LHCN-M2 (cell line): ENCODE measurements at places on chromosomes 13 and 19. TPM values are rescaled to one million over a fixed set of nuclear protein-coding genes. Genes with fewer than 3 reads are reported as not detected.

LGALS7B gene
- not detected in 2 replicates for total RNA-seq

TRPC4 gene
- 0.26 and 1.1 TPM in 2 replicates for total RNA-seq

CACNA1A gene
- 0.26 and 0.86 TPM in 2 replicates for total RNA-seq

SELENOV gene
- total RNA-seq = not detected in 2 replicates

GSX1 gene
- not detected in 2 replicates for total RNA-seq

CARM1 gene
- 37.4 and 42.1 TPM in 2 replicates for total RNA-seq

- DNase-seq = no peak
Observed at GRCh38 chr13:37504251-37504650, 94.3 kb downstream of the POSTN start.

GRCh38 chr13:41028051-41028450 is 8.9 kb upstream of the ELF1 start:
- DNase-seq = peak; percentile 30

- no peak for DNase-seq
Observed at GRCh38 chr19:4138445-4138844, 14.5 kb upstream of the MAP2K2 start.

- peak; percentile 47 for DNase-seq
Observed at GRCh38 chr19:18967358-18968146, 26.5 kb upstream of the HOMER3 start.

DNA sequence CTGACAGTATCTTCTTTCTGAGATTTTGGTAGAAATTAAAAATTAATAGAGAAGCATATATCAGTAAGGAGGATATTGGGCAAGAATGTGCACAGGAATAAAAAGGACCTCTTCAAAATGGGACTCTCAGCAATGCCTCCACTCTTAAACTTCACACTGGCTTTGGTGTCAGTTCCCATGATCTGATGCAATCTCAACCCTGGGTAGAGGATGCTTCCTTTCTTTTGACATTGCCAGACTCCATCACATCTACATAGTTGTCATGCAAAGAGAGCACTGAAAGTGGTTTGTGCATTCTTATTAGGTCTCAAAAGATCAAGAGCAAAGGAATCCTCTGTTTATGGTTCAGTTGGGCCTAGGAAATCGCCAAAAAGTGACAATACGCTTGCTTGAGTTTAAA is 26.3 kb downstream of the STARD13 start:
- DNase-seq = no peak

- no peak for DNase-seq
Observed at GRCh38 chr19:43634068-43634467, 5.6 kb downstream of the CADM4 start.

DNA sequence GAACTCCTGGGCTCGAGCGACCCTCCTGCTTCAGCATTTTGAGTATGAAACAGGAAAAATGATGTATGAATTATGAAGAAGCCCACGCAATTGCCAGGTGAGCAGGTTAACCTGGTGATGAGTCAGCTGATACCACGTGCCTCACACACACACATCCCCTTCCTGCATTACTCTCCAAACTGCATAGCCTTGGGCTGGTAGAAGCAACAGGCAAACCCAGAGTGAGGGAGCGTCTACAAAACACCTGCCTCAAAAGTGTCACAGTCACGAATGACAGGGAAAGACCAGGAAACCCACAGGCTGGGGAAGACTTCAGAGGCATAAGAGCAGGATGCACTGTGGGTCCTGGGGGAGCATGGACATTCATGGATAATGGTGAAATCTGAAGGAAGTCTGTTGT is 192.8 kb upstream of the IRS2 start:
- DNase-seq = no peak
